ENCODE measurements at places on chromosomes 11 and 22.

GRCh38 chr22:20298110-20298802 lies 21.6 kb downstream of the DGCR6L start:
- DNase-seq = no peak

DNA sequence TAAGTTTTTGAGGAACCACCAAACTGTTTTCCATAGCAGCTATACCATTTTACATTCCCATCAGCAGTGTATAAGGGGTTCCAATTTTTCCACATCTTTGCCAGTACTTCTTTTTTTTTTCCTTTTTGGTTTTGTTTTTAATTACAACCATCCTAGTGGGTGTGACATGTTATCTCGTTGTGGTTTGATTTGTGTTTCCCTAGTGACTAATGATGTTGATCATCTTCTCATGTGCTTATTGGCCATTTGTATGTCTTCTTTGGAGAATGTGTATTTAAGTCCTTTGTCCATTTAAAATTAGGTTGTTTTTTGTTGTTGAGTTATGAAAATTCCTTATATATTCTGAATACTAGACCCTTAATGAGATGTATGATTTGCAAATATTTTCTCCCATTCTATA lies 59.3 kb downstream of the STIM1 start:
- DNase-seq = no peak

- DNase-seq = no peak
Measured at GRCh38 chr22:23824476-23825245, 14.1 kb downstream of the DERL3 start.

DNA sequence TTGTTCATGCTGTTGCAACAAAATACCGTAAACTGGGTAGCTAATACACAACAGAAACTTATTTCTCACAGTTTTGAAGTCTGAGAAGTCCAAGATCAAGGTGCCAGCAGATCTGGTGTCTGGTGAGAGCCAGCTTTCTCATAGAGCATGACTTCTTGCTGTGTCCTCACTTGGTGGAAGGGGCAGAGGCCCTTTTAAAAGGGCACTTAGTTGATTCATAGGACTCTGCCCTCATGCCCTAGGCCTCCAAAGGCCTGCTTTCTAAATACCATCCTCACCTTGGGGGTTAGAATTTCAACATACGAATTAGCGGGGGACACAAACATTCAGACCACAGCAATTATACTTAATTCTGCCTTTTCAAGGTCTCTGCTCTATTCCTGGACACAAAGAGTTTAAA lies 52.3 kb upstream of the FDX1 start:
- DNase-seq = no peak

DNA sequence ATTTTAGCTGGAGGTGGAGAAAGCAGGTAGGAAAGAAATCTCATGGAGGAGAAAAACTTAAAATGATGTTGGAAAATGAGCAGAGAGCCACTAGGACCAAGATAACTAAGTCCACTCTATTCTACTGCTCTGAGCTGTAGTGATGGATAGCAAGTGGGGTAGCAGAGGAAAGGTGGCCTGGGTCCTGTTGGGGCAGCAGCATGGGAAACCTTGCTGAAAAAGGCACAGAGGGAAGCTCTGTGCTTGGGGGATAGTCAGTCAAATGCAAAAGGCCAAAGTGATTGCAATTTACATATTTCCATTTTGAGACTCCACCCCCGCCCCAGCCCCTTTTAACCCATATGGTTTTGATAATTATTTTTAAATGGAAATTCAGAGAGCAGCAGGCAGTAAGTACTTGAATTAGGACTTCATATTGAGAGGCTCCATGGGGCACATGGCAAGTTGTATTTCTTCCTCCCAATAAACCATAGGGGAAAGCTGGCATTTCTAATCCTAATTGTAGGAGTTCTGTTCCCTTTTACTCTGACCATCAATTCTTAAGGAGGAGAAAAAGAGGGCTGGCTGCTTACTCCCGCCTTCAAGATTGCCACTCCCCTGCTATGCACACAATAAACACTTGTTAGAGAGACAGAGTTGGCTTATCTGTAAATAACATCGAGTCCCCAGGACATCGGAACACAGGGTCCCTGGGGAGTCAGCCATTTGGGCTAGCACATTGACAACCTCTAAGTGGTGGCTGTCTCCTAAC lies 1341.5 kb upstream of the TENM4 start:
- DNase-seq = no peak

- DNase-seq = no peak
Measured at GRCh38 chr22:11598492-11599440, 3929.2 kb upstream of the OR11H1 start.

DNA sequence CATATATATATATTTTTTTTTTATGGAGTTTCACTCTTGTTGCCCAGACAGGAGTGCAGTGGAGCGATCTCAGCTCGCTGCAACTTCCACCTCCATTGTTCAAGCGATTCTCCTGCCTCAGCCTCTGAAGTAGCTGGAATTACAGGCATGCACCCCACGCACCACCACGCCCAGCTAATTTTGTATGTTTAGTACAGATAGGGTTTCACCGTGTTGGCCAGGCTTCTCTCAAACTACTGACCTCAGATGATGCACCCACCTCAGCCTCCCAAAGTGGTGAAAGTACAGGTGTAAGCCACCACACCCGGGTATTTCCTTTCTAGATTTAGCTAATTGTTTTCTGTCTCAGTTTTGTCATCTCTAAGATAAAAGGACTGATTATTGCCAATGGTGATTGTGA lies 821.1 kb downstream of the CNTN5 start:
- no peak for DNase-seq

GRCh38 chr11:7559398-7560283 lies 45.8 kb downstream of the PPFIBP2 start:
- no peak for DNase-seq

DNA sequence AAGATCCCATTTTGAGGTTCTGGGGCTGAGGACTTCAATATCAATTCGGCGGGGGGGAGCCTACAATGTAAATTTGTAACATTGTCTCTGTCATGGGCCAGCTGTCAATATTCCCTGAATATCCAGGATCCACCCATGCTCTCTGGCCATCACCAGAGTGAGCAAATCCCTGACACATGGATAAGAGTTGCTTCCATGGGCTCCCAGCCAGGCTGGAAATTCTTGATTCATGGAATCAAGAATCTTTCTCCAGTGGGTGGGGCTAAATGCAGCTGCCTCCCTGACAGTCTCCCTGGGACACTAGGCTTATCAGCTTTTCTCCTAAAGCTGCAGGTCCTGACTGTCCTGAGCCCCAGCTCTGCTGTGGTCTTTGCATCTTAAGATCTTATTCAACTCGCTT lies 86.9 kb upstream of the IGLL5 start:
- no peak for DNase-seq

DNA sequence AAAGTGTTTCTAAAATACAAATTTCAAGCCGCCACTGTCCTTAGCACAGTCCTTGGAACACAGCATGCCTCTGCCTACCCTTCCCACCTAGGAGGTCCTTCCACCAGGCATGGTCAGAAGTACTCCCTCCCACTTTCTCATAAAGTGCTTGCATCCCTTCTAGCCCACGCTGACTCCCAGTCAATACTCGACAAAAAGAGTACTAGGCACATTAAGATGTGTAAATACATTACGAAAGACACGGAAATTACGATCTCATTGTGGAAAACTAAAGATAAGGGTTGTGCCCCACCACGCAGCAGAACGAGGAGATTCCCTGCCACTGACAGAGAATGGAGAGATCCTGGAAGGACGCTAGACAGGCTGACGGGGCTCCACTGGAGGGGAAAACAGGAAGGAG lies 13.5 kb downstream of the CHKA start:
- DNase-seq = no peak

GRCh38 chr11:35337914-35338305 lies 81.4 kb downstream of the SLC1A2 start:
- no peak for DNase-seq

- DNase-seq = no peak
Measured at GRCh38 chr11:79786961-79787360, 346.1 kb upstream of the TENM4 start.

DNA sequence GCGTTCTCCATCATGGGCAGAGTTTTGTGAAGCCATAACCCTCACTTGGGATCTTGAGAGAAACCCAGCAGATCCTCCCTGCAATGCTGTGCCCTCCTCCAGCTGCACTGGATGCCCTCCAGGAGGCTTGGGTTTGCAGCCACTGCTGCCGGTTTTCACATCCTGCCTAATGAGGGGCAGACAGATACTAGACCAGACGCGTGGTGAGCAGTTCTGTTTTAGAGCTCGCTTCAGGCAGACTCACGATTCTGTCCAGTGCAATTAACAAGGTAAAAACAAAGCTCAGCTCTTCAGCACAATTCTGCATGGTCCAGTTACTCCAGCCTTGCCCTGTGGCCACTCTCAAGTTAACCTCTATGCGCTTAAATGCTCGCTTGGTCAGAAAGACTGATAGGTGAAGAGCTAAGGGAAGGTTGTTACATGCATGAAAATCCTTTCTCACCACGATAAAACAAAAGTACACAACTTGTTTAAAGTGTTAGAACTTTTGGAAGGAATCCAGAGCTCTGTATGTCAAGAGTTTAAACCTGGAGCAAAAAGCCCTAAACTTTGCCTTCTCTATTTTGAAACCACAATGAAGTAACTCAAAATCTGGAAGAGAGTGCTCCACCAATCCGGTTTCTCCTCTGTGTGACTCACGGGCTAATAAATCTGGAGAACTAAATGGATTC lies 292.3 kb upstream of the FAT3 start:
- DNase-seq = no peak

DNA sequence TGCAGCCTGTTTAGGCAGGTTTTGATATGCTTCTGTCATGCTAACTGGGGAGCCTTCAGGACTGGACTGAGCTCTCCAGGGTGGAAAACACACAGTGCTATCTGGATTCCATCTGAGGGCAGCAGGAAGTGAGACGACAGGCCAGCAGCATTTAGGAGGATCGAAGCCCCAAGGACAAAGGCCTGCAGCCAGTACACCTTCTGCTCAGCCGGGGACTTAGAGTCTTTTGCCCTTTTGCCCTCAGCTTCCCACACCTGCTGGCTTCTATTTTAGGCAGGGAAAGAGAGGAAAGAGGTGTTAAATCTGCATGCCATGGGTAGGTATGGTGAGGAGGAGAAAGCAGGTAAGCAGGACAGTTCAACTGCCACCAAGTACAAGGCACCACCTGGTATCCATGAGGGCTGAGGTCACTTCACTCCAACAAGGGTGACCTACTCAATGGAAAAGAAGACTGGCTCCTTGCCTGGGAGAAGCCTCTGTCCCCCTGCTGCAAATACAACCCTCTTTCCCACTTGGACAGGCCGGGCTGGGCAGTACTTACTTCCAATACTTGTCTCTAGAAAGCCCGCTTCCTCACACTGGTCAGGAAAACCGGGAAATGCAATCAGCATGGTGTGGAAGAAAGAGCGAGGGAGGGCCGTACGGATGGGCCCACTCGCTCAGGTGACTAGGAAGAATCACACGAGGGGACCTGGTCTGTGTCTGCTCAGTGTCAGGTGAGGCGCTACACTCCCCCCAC lies 12.3 kb downstream of the LARGE2 start:
- no peak for DNase-seq

DNA sequence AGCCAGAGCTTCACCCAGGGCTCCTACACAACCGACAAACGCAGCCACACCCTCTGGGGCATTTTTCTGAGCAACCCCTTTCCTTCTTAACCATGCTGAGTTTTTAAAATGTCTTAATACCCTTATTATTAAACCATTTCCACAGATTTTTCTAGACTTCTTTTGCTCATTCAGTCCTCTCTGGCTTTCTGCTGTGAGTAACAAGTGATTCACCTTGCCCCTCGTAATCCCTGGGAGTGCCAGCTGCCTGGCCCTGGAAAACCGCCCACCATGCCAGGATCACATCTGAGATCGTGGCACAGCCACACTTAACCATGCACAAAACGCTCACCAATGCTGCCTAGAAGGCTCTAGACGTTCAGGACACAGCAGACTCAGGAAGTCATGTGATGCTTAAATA lies 25.4 kb downstream of the YPEL1 start:
- no peak for DNase-seq

DNA sequence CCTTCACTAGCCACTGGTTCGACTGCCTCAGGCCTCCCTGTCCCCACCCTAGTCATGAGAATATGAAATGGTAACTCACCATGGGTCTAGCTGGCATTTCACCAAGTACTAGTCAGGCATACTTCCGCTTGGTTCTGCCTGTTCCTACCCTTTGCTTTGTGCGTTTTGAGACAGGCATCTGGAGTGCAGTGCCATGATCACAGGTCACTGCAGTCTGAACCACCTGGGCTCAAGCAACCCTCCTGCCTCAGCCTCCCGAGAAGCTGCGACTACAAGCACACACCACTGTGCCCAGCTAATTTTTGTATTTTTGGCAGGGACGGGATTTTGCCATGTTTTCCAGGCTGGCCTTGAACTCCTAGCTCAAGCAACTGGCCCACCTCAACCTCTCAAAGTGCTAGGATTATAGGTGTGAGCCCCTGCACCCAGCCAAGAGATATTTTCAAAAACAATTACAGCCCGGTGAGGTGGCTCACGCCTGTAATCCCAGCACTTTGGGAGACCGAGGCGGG lies 14.1 kb downstream of the HRAS start:
- no peak for DNase-seq

DNA sequence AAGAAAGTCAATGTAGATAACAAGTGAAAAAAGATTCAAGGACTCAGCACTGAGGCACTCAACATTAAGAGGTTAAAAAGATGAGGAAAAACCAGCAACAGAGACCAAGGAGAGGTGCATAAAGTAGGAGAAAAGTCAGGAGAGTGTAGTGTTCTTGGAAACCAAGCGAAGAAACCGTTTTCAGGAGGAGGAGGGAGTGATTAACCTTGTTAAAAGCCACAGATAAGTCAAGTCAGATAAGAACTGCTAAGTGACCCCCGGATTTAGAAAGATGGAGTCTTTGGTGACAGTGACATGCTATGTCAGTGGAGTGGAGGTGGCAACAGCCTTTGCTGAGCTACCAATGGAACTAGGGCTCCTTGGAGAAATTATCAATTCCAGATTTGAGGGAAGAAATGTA lies 13.9 kb upstream of the NARS2 start:
- DNase-seq = no peak

Data from head of caudate nucleus (tissue), 42 donors.